ENCODE measurements at places on chromosomes 5 and 9.

- DNase-seq = no peak
Observed at GRCh38 chr5:140349244-140349643, 2.8 kb upstream of the HBEGF start.

GRCh38 chr5:136057401-136058038, 28.7 kb downstream of the TGFBI start:
- no peak for DNase-seq

GRCh38 chr5:74384851-74385250, 255.7 kb downstream of the ENC1 start:
- DNase-seq = no peak

DNA sequence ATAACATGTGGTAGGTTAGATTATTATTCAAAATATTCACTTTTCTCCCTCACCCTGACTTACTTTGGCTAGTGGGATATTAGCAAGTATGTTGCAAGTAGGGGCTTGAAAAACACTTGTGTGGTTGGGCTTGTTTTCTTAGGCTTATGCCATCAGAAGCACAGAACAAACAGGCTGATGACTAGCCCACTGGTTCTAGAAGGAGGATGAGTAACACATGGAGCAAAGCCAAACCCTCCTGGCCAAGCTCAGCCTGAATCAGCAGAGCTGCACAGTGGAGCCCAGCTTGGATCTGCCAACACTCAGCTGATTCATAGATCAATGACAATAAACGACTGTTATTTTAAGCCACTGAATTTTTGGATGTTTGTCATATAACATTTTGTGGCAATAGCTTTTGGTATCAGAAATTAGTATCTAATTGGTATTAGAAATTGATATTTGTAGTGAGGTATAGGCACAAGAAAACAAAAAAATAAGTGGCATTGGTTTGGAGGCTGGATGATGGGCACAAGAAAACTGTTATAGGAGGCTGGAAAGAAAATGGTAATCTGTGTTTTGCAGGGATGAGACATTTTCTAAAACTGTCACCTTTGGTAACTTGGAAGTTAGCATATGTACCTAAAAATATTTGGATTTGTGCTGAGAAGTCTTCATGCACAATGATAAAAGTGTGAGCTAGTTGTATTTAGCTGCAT, 46.1 kb upstream of the ZBED3 start:
- peak; percentile 82 for DNase-seq

Measured in T1000 (cell line).